ENCODE measurements at places on chromosomes 3 and 15.

DNA sequence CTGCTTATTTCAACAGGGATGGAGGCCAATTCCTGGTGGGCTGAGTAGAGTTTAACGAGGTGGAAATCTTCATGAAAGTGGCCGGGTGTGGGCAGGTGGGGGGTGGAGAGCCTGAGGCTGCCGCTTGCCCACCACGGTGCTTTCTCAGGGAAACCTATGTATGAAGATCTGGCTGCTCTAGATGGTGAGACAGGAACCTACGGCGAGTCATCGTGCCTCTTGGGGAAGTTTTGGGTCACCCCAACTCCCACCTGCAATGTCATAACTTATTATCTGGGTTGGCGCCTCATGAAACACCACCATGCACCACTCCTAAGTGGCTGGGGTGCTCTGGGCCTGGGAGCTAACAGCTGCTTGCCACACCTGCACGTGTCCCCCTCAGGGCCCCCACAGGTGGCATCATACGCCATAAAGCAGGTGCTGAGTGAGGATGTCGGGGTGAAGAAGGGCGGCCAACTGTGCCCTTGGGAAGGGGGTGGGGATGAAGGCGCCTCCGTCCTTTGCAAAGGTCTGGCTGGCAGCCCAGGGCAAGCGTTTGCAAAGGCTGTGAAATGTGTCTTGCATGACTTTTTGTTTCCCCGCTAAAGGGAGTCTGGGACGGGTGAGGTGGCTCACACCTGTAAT, 27.9 kb upstream of the SNRPA1 start:
- DNase-seq = no peak

GRCh38 chr3:39190281-39191025, 1.9 kb downstream of the XIRP1 start:
- no peak for DNase-seq

DNA sequence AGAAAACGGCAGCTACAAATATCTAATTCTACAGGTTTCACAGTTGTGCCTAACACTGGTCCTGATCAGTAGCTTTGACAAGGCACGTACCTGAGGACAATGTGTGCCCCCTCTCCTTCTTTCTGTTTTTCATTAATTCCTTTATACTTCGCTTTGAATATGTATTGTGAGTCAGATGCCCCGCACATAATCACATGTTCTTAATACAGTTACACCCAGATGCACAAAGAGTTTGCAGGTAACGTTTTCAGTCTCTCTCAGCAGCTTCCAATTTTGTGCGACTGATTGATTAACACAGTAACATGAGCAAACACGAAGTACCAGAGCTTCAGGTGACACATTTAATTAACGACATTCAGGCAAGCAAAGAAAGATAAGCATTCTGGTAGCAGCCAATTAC, 209.8 kb upstream of the ZPLD1 start:
- DNase-seq = no peak

DNA sequence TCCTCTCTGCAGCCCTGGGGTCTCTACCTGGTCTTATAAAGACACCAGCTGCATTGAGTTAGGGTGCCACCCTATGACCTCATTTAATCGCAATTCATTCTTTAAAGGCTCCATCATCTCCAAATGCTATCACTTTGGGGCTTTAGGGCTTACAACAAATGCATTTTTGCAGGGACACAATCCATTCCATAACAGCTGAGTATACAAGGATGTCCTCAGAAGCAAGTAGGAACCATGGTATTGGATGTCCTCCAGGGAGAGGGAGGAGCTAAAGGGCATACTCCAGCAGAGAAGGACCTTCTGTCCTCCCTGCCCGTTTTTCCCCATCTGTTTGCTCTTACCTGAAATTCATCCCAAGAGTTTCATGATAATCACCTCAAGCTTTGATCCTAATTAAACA, 30.3 kb downstream of the UMPS start:
- DNase-seq = peak; percentile 64

DNA sequence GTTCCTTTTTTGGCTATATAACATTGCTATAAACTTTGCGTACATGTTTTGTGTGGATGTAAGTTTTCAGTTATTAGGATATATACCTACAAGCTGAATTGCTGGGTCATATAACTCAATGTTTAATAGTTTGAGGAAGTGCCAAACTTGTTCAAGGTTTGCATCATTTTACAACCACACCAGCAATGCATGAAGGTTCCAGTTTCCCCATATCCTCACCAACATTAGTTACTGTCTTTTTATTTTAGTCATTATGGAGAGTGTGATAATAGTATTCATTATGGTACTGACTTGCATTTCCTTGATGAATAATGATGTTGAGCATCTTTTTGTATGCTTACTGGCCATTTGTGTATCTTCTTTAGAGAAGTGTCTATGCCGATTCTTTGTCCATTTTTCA, 112.3 kb downstream of the NR1I2 start:
- DNase-seq = no peak

DNA sequence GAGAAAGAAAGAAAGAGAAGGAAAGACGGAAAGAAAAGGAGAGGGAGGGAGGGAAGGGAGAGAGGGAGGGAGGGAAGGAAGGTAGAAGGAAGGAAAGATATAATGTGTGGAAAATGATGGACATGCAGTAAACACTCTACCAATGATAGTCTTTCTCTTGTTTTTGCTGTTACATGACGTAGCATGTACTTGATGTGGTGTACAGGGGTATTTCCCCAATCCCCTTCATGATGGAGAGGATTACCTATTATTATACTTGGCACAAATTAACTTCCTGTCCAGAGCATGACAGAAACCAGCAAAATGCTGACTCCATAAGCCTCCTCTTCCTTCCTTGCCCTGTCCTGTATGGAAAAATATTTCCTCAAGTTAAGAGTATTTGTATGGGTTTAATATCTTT, 124.4 kb downstream of the B3GALNT1 start:
- no peak for DNase-seq

DNA sequence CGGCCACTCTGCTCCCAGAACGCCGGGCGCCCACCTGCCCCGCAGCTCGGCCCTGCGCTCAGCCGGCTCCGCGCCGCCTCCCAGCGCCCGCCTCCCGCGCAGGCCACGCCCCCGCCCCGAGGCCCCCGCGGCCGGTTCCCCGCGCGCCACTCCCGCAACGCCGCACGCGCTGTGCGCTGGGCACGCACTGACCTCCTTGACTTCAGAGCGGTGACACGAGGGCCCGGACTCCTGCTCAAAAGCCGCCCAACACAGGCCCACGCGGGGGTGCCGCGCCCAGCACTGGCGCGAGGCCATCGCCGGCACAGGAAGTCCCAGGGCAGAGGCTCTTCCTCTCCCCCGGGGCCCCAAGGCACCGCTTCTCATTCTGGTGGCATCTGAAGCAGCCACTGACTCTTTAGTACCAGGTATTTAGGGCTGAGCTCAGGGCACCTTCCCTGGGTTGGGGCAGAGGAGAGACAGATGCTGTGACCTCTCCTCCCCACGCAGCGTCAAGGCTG, 12.4 kb downstream of the TNK2 start:
- peak; percentile 33 for DNase-seq

DNA sequence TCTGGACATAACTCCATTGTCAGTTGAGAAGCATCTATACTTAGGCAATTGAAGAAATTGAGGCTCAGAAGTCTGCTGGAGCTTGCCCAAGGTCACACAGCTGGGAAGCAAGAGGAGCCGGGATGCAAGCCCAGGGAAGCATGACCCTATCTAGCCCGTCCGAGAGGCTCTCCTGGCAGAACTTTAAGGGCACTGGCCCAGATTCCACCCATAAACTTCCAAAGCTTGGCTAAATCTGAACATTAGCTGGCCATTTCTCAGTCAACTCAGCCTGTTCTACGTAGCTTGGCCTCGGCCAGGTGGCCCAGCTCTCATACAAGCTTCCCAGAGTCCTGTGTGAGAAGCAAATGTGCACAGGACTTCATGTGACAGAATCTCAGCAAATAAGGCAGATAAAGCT, 75.8 kb downstream of the LRIG1 start:
- DNase-seq = no peak

- no peak for DNase-seq
Measured at GRCh38 chr15:96197721-96198120, 132.8 kb upstream of the NR2F2 start.

GRCh38 chr15:56102441-56102840, 109.0 kb upstream of the NEDD4 start:
- DNase-seq = no peak

DNA sequence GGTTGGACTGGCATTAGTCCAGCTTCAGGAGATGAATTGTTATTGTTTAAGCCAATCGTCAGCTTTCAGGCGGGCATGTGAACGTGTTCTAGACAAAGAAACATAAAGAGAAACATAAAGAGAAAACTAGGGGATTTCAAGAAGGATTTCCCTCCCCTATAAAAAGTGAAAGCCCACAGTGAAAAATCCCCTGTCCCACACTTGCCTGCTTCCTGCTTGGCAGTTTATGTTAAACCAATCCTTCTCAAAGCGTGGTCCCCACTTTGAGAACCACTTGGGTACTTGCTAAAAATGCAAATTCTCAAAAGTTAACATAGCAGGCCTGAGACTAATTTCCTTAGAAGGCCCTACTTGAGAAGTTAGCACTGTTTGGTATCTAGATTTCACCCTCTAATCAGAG, 293.0 kb upstream of the SOX14 start:
- DNase-seq = no peak

GRCh38 chr3:13019243-13020095, 53.8 kb downstream of the IQSEC1 start:
- peak; percentile 70 for DNase-seq

DNA sequence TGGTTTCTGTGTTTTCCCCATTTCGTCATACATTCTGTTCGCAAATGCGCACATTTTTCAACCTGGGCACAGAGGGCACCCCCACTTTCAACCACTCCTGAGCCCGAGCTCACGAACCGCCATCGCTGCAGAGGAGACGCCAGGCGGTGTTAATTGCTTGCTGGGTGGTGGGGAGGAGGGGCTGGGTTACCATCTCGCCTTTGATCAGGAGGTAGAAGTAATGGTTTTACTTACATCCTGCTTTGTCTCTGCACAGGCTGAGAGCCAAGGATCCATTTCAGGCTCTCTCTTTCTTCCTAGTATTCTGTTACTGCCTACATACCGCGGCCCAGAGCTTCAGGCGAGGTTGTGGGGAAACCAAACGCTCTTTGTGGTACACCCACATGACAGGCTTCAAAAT, 177.3 kb upstream of the WNT5A start:
- DNase-seq = no peak

DNA sequence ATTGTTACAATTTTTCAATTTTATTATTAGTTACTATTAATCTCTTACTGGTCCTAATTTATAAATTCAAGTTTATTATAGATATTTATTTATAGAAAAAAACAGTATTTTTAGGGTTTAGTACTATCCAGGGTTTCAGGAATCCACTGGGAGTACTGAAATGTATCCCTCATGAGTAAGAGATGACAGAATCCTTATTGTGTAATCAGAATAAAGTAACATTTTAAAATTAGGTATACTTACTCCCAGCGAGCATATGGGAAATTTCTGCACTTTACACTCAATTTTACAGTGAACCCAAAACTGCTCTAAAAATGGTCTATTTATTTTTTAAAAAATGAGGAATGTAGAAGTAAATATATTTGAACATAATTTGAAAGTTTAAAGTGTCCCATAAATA, 202.7 kb downstream of the CGGBP1 start:
- DNase-seq = no peak

GRCh38 chr15:68981941-68982340, 32.6 kb upstream of the NOX5 start:
- DNase-seq = no peak

- no peak for DNase-seq
Measured at GRCh38 chr3:77348244-77348855, 308.5 kb downstream of the ROBO2 start.

DNA sequence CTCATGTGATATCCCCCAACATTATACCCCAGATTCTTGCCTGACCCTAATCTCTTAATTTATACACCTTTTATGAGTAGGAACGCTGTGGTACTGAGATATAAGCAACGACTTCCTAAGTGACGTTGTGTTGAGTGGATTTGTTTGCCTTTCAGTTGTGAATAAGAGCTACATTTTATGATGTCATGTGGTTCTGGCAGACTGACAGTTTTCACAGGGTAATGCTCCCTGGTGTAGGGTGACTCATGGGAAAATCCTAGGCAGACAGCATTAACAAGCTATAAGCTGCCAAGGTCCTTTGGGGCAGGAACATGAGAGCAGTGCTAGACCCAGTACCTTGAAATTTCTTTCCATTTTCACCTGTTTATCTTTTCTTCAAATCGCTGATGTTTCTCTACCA, 11.2 kb downstream of the C3orf52 start:
- DNase-seq = peak; percentile 96

DNA sequence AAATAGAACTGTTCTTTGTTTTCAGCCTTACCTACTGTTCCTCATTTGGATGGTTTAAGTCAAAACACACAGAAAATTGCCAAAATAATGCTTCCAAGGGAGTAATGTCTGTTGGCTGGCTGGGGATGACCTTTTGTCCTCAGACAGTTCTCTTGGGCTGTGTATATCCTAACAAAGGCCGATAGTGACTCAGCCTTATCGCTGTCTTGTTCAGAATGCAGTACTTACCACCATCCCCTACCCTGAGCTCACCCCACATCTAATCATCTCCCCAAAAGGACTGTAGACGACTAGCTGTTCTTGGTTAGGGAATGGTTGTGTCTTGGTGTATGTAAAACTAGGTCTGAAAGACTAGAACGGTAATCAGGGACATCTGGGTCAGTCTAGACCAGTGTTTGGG, 35.0 kb downstream of the RAB11A start:
- no peak for DNase-seq

GRCh38 chr3:127687228-127687737, 14.5 kb downstream of the ABTB1 start:
- no peak for DNase-seq

- peak; percentile 44 for DNase-seq
Measured at GRCh38 chr3:194687638-194688199, 2.0 kb downstream of the FAM43A start.

DNA sequence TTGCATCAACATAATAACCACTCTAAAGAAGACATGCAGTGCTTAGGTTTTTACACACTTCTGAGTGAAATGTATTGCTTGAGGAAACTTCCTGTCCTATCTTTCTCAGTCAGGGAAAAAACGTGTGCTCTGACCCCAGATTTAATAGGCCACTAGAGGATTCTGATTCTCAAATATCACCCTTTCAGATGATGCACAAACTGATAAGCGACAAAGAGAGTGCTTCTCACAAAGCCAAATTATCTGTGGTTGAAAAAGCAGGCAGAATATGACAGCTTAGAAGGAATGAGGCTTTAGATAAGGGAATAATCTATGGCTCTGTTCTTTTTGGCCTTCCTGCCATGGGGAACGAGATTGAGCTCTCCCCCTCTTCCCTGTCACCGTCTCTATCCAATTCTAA, 583.4 kb upstream of the SGO1 start:
- DNase-seq = no peak

All from NCI-H2029 (cell line).